ENCODE measurements at places on chromosomes 2 and 18.

- DNase-seq: no peak
Measured at GRCh38 chr18:58507880-58508279, 121.0 kb downstream of the ALPK2 start.

DNA sequence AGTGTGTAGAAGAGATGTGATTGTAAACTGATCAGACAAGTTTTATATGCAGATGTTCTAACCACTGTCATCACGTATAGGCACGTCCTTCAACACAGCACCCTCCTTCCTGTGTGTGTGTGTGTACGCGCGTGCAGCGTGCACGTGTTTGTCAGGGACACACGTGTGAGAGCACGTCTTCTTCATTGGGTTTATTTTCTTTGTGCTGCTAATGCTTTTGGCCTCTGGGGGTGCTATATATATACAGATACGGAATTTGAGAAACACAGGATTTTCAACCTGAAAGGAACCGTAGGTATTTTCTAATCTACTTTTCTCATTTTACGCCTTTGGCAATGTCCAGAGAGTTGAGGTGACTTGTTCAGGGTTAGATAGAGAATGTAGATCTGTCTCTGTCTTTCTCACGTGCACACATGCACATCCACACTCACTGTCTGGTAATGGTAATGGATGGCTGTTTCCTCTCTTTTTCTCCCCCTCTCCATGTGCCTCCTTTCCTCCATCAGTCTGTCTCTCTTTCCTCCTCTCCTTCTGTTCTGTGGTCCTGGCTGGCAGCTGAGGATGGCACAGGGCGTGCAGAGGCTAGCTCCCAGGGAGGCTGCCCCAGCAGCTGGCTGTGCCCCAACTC lies 13.4 kb upstream of the CELF4 start:
- no peak for DNase-seq

GRCh38 chr2:103986001-103986400 lies 867.9 kb upstream of the POU3F3 start:
- DNase-seq: no peak

DNA sequence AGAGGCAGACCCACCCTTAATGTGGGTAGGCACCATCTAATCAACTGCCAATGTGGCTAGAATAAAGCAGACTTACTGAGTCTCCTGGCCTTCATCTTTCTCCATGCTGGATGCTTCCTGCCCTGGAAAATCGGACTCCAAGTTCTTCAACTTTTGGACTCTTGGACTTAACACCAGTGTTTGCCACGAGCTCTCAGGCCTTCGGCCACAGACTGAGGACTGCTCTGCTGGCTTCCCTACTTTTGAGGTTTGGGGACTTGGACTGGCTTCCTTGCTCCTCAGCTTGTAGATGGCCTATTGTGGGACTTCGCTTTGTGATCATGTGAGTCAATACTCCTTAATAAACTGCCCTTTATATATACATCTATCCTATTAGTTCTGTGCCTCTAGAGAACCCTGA lies 21.9 kb downstream of the ST8SIA5 start:
- no peak for DNase-seq

GRCh38 chr2:186345745-186346144 lies 140.3 kb upstream of the ZC3H15 start:
- DNase-seq: no peak

GRCh38 chr2:74471332-74472065 lies 981 bp downstream of the MRPL53 start:
- DNase-seq: no peak

GRCh38 chr2:118846953-118847761 lies at the start of gene EN1:
TSS of gene EN1 (minus strand) at chr2:118847648. CDS start at chr2:118847167, 481 bp downstream.
- DNase-seq: no peak

GRCh38 chr18:75421656-75422055 lies 5.8 kb downstream of the SMIM21 start:
- no peak for DNase-seq

DNA sequence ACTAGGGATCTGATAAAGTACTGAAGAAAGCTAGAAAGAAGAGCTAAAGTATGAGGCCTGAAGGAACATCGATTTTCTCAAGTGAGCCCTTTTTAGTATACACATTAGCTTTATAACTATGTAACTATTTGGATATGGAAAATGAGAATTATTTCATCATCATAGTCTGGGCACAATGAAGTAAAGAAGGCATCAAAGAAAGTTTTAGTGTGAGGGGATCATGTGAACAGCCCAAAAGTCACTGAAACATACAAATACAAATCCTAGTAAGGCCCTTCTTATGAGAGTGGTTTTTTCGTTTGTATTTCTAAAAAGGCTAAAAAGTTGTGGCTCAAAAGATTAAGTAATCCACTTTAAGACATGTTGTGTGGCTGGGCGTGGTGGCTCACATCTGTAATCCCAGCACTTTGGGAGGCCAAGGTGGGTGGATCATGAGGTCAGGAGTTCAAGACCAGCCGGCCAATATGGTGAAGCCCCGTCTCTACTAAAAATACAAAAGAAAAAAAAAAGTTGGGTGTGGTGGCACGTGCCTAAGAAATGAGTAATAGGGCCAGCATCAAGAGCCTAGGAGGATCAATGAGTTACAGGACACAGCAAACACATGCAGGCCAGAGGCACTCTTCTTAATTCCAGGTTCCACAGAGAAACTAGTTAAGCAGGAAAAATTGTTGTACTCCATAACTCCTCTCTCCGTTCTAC lies 61.9 kb downstream of the PUM2 start:
- peak; percentile 23 for DNase-seq

DNA sequence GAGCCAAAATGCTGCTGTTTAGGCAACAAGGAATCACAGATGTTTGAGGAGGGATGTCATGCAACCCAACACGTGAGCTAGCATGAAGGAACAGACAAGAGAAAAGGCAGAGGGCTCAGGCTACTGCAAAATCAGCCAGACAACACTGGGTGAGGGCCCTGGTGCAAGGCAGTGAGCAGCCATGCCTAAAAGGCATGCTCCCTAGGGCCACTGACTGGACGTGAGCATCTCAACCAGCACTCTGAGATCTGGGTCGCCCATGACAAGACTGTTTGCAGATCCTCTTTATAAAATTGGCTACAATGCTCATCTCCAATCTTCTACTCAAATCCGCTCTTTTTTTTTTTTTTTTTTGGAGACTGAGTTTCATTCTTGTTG lies 49.1 kb downstream of the KIAA2012 start:
- no peak for DNase-seq

DNA sequence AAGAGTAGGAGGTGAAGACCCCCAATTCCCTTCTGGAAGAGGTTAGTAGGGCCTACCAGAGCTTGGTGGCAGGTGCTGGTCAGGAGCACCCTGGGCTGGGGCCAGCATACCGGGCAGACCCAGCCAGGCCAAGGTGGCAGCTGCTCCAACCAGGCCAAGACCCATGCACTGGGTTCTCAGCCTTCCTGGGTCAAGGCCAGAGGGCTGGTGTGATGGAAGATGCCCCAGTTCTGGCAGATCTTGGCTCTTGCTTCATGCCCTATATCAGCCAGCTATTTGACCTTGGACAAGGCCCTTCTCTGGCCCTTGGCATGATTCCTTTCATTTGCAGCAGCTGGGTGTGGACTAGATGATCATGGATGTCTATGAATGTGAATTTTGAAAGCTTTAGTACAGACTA lies 57.7 kb downstream of the PRKCE start:
- no peak for DNase-seq

- DNase-seq: no peak
Measured at GRCh38 chr2:71611781-71612527, 158.6 kb downstream of the DYSF start.

DNA sequence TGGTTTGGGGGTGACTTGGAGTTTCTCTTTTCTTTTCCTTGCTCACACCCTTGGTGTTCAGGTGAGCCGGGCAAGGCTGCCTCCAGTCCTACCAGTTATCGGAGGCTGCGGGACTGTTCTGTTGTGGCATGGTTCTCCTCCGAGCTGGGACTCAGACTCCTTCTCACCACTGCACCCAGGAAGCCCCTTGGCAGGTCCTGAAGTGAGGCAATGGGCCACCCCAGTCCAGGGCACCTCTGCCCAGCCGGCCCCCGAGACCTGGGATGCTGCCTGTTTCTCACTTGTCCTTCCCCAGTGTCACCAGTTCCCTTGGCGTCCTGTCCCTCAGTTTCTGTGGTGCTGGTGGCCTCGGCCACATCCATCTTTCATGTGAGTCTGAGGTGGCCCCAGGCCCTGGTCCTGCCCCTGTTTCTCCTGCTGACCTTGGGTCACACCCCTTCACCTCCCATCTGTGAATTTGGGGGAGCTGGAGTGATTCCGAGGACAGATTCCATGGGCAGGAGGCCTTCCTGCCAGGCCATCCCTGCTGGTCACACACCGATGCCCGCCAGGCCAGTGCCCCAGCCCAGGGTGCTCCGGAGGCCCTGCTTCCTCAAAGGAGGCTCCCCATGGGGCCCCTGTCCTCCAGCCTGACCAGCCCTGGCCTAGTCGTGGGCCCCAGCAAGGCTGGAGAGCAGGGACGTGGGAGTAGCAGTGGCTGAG lies 6.6 kb upstream of the KLHL30 start:
- no peak for DNase-seq

GRCh38 chr2:240478346-240479110 lies 43.1 kb downstream of the GPC1 start:
- DNase-seq: no peak

Measured in H54 (cell line).